ENCODE measurements at places on chromosomes 5 and 9.

DNA sequence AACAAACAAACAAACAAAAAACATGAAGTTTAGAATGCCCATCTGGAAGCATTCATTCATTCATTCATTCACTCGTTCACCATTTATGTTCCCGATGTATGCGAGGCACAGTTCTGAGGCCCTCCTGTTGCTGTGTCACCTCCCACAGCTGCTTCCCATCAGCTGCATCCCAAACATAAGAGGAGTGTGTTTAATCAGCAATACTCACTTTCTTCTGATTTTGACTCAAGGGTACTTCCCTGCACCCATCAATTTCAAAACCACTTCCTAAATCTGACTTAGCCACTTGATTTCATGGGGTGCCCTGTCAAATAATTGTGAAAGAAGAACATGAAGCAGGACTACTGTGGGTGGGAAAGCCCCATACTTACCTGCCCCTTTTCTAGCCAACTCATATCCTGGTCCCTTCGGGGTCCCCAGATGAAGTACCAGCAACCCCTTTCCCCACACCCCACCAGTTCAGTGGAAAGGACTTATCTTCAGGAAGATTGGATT is 128.0 kb upstream of the IL12B start:
- DNase-seq = peak; percentile 27

GRCh38 chr5:26492906-26493459 is 545.4 kb downstream of the CDH9 start:
- DNase-seq = no peak

DNA sequence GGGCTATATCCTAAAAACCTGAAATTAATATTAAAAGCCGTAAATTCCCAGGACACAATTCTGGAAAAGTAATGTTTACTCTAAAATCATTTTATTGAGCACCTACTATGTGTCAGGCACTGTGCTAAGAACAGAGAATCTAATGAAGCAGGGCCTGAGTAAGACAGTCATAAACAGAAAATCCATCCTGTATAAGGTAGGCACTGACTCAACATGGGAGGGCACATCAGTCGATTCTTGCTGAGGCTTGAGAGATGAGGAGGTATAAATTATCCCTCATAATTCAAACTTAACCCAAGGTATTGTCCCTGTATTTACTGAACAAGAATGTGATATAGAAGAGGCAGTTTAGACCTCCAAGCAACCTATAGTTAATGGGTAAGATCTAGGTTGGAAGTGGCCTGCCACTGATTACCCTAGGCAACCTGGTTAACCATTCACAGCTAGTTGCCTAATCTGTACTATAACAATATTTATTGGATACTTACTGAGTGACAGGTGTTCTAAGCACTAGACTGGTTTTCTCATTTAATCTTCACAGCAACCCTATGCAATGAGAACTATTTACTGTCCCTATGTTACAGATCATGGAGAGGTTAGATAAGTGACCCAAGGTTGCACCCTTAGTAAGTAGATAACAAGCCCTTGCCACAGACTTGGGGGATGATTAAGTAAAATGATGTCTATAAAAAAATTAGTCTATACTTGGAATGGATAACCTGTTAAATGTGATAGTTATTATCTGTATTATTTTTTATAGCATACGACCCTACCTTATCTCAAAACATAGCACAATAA is 317.7 kb downstream of the PDE4D start:
- no peak for DNase-seq

DNA sequence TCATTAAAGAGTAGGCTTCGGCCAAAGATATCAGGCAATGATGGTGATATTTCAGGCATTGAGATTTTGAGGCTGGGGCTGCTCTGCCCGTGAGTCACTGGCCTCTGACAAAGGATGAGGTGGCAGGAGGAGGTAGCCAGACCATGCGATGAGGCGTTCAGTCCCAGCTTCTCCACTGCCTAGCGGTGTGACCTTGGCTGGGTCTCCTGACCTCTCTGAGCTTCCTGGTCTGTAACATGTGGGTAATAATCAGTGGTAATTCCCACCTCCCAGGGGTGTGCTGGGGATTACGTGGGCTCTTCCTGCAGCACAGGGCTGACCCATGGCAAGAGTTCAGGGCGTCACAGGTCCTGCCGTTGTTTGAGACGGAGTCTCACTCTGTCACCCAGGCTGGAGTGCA is 73.2 kb upstream of the RAPGEF1 start:
- DNase-seq = no peak

GRCh38 chr9:7901621-7902020 is 102.0 kb upstream of the DMAC1 start:
- DNase-seq = no peak

DNA sequence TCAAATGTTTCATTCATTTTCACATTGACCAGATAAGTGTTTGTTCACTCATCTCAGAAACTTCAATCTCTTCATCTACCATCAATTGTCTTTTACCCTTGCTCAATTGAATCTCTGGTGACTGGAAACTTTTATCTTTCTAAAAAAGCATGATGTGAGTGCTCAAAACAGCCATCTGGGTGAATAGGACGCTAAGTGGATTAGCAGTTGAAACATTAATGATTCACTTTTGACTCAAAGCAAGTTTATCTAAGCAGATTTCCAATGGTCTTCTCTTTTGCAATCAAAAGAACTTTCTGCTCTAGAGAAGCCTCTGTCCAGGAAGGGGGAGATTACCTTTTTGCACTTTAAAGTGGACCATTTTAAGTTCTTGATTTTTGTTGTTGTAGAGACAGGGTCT is 22.2 kb downstream of the KLF4 start:
- DNase-seq = no peak

DNA sequence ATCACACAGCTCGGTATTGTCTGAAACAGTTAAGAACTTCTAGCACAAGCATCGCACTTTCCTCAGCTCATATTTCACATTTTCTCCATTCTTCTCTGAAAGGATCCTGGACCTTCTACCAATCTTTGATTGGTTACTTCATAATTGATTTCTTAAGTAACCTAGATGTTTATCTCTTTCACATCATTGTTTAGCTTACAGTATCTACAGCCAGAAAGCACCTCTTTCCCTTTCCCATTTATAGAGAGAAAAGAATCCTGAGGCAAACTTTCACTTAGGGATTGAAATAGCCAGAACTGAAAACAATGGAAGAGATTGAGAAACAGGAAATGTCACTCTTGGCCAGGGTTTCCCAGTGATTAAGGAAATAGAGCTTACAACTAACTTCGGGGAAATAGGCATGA is 2.5 kb downstream of the IL33 start:
- DNase-seq = no peak

DNA sequence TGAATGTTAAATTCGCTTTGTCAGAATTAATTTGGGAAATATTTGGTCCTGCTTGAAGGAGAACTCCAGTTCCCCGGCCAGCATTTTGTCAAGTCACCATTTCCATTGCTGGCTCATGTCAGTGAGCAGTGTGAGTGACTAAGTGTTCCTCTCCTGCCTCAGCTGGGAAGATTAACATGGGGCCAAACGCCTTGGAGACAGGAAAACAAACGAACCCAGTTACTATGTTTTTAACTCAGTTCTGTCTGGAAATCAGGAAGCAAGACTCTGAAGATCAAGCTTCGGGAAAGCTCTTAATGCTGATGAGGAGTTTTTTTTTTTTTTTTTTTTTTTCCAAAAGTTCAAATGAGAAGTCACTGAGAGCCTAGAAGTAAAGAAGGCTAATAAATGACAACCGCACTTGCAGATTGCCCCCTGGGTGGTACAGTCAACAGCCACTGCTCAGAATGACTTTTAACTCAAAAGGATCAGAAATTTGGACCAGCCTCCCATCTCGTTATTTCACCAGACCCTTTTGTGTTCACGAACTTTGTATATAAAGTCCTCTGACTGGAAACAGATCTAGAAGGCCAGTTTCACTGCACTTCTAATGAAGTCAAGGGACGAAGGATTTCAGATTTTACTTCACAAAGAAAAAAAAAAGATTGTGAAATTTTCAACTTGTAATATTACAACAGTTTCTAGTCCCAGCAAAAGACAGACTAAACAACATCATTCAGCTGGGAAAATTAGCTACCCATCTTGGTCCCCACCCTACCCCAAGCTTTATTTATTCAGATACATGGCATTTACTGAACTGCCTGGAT is 121.3 kb downstream of the LHFPL2 start:
- no peak for DNase-seq

DNA sequence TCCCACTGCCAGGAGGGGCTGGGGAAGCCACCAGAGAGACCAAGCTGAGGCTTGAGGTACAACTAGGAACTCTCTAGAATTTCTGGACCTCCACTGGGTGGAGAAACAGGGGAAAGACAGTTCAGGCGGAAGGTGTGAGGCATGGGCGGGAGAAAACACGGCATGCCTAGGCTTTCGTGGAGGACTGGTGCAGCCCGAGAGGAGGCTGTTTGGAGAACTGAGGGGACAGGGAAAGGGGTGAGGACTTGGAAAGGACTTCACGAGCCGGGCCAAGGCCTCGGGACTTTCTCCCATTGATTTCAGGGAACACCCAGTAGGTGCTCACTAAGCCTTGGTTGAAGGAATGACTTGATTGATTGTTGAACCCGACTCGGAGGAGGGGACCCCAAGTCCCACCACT is 9.5 kb upstream of the ADGRD2 start:
- DNase-seq = no peak

DNA sequence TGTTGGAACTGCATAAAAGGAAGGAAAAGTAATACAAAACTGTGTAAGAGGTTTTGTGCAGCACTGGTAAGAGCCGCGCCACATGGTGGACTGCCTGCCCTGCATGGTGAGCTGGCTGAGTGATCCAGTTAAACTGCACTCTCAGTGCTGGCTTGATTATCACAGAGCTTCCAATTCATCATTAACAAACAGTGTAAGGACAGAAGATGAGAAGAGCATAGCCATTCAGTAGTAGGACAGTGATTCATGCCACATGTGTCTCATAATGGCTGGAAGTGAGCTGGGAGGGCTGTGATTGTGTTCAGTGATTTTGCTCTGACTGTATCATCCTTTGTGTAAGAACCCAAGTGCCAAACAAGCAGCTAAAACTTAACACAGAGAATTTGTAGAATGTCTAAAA is 14.1 kb downstream of the ASPN start:
- DNase-seq = no peak

- peak; percentile 64 for DNase-seq
Measured at GRCh38 chr5:108728566-108729241, 19.0 kb upstream of the FER start.

DNA sequence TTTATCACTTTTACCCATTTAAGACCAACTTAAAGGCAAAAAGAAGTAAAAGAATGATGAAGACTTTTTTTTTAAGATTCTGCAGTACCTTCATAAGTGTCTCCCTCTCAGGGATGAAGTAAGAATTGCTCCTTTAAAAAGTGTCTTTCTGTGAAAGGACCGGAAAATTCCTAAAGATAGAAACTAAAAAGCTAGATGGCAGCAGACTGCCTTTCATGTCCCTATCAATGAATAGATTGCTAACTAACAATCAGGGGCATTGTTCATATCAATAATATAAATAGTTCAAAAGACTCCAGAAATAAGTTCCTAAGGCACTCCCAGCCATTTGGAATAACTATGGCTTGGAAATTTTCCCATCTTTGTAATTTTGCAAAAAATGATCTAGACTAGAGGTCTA is 558.0 kb downstream of the PDE4D start:
- DNase-seq = no peak

- DNase-seq = peak; percentile 92
Measured at GRCh38 chr9:131349881-131350563, 43.9 kb upstream of the PRRC2B start.

DNA sequence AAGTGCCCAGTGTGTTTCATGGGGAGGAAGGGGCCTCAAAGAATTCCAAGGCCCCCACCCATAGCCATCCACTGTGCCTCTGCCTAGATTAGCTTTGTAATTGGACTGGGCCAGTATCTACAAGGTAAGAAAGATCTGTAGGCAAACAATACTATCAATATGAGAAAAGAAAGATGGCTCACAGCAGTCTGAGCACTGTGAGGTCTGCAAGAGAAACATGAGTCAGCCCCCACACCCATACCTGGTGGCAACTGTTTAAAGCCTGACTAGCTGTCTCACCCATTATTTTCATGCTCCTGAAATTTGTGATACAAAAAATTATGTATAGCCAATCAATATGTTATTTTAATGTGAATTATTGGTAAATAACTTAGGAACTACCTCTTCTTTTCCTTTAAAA is 10.0 kb upstream of the ZNF483 start:
- no peak for DNase-seq

GRCh38 chr5:143061161-143061945 is 291.2 kb downstream of the ARHGAP26 start:
- no peak for DNase-seq

- DNase-seq = no peak
Measured at GRCh38 chr5:147369742-147370374, 135.0 kb downstream of the STK32A start.

DNA sequence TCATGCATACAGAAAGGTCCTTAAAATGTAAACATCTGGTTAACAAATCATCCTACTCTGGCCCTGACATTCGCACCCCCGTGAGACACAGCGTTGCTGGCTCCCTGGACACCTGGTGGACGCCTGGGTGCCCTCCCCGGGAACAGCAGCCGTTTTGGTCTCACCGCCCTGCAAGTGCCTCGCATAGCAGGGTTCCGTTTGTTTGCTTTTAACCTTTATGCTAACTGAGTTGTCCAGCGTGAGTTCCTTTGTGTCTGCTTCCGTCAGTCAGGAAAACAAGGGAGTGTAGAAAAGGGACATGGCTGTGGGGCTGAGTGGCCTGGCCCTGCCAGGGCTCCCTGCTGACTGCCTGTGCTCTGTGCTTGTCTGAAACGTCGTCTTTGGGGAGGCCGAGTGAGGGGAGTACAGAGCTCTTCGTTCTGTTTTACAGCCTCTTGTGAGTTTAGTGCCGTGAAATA is 91.8 kb upstream of the CACNA1B start:
- no peak for DNase-seq

GRCh38 chr5:62486672-62487071 is 74.1 kb downstream of the IPO11 start:
- DNase-seq = no peak

GRCh38 chr5:68288707-68289134 is 73.2 kb downstream of the PIK3R1 start:
- DNase-seq = no peak

- DNase-seq = no peak
Measured at GRCh38 chr9:98226516-98226915, 28.9 kb downstream of the TBC1D2 start.

DNA sequence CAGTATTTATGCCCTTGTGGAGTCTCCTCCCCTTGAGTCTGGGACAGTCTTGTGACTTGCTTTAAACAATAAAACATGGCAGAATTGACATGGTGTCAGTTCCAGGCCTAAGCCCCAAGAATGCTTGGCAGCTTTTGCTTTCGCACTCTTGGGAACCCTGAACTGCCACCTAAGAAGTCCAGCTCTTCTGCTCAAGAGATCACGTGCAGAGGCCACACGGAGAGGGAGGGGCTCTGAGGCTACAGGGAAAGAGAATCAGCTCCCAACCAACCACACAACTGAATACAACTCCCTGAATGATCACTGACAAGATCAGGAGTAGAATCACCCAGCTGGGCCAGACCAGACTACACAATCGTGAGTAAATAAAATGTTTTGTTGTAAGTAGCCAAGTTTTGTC is 97.6 kb downstream of the MED27 start:
- no peak for DNase-seq

DNA sequence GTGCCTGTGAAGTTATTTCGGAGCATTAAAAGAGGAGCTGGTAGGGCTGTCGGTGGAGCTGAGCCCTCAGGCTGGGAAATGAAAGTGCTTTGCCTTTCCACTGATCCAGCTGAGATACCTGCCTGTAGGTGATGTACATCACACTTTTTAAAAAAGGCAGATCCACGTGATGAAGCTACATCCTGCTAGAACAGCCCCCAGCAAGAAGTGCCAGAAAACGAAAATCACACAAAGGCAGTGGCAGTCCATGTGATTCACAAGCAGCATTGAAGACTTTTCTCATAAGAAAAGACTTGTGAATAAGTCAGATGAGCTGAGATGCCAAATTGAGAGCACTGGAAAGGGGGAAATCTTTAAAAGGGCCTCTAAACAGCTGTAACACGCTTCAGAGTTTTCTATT is 765.1 kb downstream of the PTPRD start:
- no peak for DNase-seq
